Nephron progenitor cell (in vitro differentiated cells): ENCODE measurements at places on chromosomes 1 and 21.
A peak's percentile ranks its signal among the peaks of the same experiment; 100 is the strongest.

DNA sequence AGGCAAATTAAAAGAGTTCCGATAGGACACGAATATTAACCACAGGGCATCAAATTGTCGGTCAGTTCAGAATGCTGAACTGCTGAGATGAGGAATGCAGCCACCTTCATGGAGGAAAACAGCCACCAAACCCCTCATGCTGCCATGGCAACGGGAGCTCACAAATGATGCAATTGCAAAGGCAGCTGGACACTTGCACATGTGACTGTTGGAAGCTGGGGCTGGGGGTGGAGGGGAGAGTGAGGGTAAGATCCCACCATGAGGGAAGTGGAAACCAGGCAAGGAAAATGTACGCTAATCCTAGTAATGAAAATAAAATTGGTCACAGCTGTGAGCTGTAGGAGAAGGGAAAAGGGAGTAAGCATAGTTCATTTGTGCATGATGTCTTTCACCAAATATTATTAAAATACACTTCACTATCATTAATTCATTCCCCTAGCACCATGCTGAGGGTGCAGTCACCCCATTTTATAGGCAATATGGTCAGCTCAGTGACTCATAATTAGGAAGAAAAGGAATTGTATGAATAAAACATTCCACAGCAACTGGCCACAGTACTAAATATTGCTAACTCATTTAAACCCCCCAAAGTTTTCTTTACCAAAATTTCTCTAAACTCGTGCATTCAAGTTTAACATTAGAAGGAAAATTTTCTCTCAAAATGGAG, 15.3 kb downstream of the BECN2 start:
- no peak overlapping the region for H3K4me3 ChIP-seq
- H3K36me3 ChIP-seq, result no peaks in the 10 kb centered on the region
- H3K27me3 ChIP-seq, result no peaks in the 10 kb centered on the region
- DNase-seq, result peak; percentile 62
- peaks cover 13% of the 10 kb centered on the region for H3K4me1 ChIP-seq

DNA sequence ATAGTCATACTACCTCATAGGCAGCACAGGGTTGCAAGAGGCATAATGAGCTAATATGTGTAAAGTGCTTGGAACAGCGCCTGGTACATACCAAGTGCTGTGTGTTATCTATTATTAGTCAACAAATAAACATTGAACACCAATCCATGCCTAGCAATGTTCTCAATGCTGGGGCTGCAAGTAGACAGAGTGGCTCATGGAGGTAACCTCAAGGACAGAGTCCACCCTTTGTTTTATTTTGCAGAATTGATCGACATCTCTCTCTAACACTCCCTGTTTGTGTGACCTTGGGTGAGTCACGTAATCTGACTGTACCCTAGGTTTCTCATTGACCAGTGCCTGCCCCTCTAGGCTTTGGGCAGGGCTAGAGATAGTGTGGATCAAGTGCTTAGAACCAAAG, 164.0 kb upstream of the KLHDC7A start:
- peaks cover 26% of the 10 kb centered on the region for H3K27me3 ChIP-seq
- no peaks in the 10 kb centered on the region for H3K36me3 ChIP-seq
- peaks cover 19% of the 10 kb centered on the region for H3K4me1 ChIP-seq
- H3K27ac ChIP-seq, result no peak overlapping the region

DNA sequence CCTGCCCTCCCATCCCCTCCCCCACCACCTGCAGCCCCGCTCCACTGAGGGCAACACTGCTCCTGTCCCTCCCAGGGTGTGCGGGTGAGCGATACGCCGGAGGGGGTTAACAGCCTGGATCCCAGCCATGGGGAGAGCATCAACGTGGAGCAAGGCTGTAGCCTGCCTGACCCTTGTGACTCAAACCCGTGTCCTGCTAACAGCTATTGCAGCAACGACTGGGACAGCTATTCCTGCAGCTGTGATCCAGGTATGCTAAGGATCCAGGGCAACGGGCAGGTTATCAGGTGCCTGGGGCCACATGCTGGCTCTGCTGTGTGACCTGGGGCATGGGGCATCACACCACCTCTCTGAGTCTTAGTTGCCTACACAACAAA, 15.0 kb downstream of the CELSR2 start:
- H3K27me3 ChIP-seq, result peaks cover 6% of the 10 kb centered on the region
- H3K27ac ChIP-seq, result no peak overlapping the region
- H3K4me1 ChIP-seq, result peaks cover 21% of the 10 kb centered on the region
- no peak overlapping the region for H3K4me3 ChIP-seq

- peaks cover 86% of the 10 kb centered on the region for H3K27me3 ChIP-seq
- DNase-seq, result no peak
- H3K36me3 ChIP-seq, result no peaks in the 10 kb centered on the region
- no peak overlapping the region for H3K4me3 ChIP-seq
- H3K4me1 ChIP-seq, result peaks cover 35% of the 10 kb centered on the region
These were observed 72.1 kb downstream of the SYT2 start for GRCh38 chr1:202638019-202638700.

DNA sequence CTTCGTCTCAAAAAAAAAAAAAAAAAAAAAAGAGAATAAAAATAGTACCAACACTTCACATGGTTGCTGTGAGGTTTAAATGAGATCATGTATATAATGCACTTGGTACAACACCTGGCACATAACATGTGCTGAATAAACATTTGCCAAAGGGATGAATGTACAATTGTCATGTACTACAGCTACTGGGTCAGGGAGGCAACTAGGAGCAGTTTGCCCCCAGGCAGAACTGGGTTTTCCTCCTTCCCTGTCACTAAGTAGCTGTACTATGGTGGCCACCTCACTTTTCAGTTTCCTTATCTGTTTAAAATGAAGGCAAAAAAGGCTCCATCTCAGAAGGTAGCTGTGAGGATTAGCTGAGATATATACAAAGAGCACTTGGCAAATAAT, 11.5 kb downstream of the AK2 start:
- no peak for DNase-seq
- no peak overlapping the region for H3K27ac ChIP-seq
- no peaks in the 10 kb centered on the region for H3K27me3 ChIP-seq
- no peak overlapping the region for H3K4me3 ChIP-seq
- peaks cover 63% of the 10 kb centered on the region for H3K36me3 ChIP-seq

DNA sequence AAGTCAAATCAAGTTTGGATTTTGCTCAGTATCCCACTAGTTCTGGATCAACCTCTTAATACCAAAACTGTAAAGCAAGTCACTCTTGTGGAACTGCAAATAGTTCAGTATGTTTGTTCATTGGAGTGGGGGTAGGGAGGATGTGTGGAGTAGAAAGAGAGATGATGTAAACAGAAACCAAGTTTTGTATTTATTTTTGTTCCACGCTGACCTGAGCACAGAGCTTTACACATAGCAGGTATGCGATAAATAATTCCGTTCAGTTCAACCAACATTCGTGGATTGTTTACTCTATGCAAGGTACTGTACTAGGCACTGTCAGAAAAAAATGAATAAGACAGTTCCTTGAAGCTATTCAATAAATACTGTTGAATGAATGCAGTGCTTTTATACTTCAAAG, 4.5 kb upstream of the ZNF644 start:
- DNase-seq, result no peak
- no peak overlapping the region for H3K27ac ChIP-seq
- no peaks in the 10 kb centered on the region for H3K36me3 ChIP-seq
- H3K4me1 ChIP-seq, result peaks cover 6% of the 10 kb centered on the region
- peaks cover 12% of the 10 kb centered on the region for H3K27me3 ChIP-seq
- H3K4me3 ChIP-seq, result no peak overlapping the region

GRCh38 chr1:8419861-8420260, 101.9 kb downstream of the SLC45A1 start:
- peak overlapping the region; percentile 10 for H3K27ac ChIP-seq
- peaks cover 44% of the 10 kb centered on the region for H3K36me3 ChIP-seq
- no peaks in the 10 kb centered on the region for H3K27me3 ChIP-seq

- H3K27ac ChIP-seq, result no peak overlapping the region
- peaks cover 21% of the 10 kb centered on the region for H3K27me3 ChIP-seq
- H3K4me3 ChIP-seq, result no peak overlapping the region
- no peaks in the 10 kb centered on the region for H3K36me3 ChIP-seq
- H3K4me1 ChIP-seq, result no peaks in the 10 kb centered on the region
These were observed 15.4 kb upstream of the FRRS1 start for GRCh38 chr1:99781798-99782197.

- H3K4me3 ChIP-seq, result peak overlapping the region; percentile 17
- H3K4me1 ChIP-seq, result peaks cover 52% of the 10 kb centered on the region
- peaks cover 8% of the 10 kb centered on the region for H3K27me3 ChIP-seq
- H3K27ac ChIP-seq, result peak overlapping the region; percentile 92
- DNase-seq, result no peak
- no peaks in the 10 kb centered on the region for H3K36me3 ChIP-seq
These were observed 3.3 kb upstream of the CAPN9 start for GRCh38 chr1:230743899-230744298.

- H3K4me3 ChIP-seq, result no peak overlapping the region
- no peak overlapping the region for H3K27ac ChIP-seq
- DNase-seq, result no peak
These were observed 108.7 kb downstream of the USH2A start for GRCh38 chr1:216314379-216315095.

DNA sequence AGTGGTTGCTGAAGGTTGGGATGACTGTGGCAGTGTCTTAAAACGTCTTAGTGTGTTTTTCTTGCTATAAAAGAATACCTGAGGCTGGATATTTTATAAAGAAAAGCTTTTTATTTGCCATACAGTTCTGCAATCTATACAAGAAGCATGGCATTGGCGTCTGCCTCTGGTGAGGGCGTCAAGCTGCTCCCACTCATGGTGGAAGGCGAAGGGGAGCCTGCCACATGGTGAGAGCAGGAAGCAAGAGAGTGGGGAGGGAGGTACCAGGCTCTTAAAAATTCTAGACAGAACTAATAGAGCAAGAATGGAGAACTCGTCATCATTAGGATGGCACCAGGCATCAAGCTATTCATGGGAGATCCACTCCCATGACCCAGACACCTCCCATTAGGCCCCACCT, 140.5 kb downstream of the CACNA1E start:
- no peak overlapping the region for H3K4me3 ChIP-seq
- H3K4me1 ChIP-seq, result no peaks in the 10 kb centered on the region
- no peaks in the 10 kb centered on the region for H3K36me3 ChIP-seq
- no peaks in the 10 kb centered on the region for H3K27me3 ChIP-seq

GRCh38 chr1:83961571-83962295, 37.2 kb downstream of the TTLL7 start:
- H3K4me3 ChIP-seq, result no peak overlapping the region
- H3K27ac ChIP-seq, result no peak overlapping the region
- H3K4me1 ChIP-seq, result no peaks in the 10 kb centered on the region
- H3K27me3 ChIP-seq, result no peaks in the 10 kb centered on the region
- DNase-seq, result no peak
- no peaks in the 10 kb centered on the region for H3K36me3 ChIP-seq

GRCh38 chr1:160070243-160071163, 543 bp upstream of the KCNJ10 start:
- H3K27ac ChIP-seq, result no peak overlapping the region
- H3K4me1 ChIP-seq, result peaks cover 40% of the 10 kb centered on the region
- peak; percentile 94 for DNase-seq
- H3K27me3 ChIP-seq, result peaks cover 78% of the 10 kb centered on the region
- H3K36me3 ChIP-seq, result no peaks in the 10 kb centered on the region

DNA sequence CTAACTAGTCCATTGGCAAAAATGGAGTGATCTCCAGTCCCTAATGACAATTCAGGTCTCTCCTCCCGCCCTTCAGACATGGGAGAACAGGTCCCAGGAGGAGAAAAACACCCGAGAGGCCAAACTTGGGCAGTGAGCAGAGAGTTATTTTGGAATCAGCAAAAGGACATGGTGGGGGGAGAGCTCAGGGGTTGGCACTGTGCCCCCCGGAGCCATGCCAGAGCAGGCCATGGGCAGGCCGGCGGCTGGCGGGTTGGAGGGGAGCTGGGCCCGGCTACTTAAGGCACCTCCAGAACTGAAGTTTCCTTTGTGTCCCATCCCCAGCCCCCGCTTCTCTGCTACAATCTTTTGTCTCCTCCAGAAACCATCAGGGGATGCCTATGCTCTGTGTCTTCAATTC, 7.1 kb downstream of the LGR6 start:
- no peak for DNase-seq
- peaks cover 35% of the 10 kb centered on the region for H3K27me3 ChIP-seq
- H3K36me3 ChIP-seq, result no peaks in the 10 kb centered on the region
- H3K4me1 ChIP-seq, result no peaks in the 10 kb centered on the region
- H3K27ac ChIP-seq, result no peak overlapping the region

- no peak overlapping the region for H3K4me3 ChIP-seq
- H3K27me3 ChIP-seq, result peaks cover 80% of the 10 kb centered on the region
- H3K4me1 ChIP-seq, result peaks cover 11% of the 10 kb centered on the region
These were observed 76.4 kb downstream of the RUNX3 start for GRCh38 chr1:24853649-24854048.

DNA sequence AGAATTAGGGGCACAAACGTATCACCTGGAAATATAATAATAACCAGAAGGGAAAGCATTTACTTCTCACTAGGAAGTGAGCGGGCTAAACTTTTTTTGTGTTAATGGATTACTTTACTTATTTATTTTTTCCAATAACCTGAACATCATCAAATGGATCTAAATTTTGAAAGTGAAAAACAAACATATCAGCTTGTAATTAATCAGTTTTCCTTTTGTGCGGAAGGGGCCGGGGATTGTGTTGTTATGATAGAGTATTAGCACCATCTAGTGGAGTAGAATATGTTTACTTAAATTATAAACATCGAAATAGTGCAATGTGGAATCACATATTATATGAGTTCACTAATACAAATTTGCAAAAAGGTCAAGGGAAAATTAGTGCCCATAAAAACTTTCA, 9.0 kb downstream of the CFH start:
- no peak overlapping the region for H3K27ac ChIP-seq
- DNase-seq, result peak; percentile 16
- no peaks in the 10 kb centered on the region for H3K4me1 ChIP-seq
- no peak overlapping the region for H3K4me3 ChIP-seq
- no peaks in the 10 kb centered on the region for H3K36me3 ChIP-seq

- DNase-seq, result no peak
- no peak overlapping the region for H3K27ac ChIP-seq
- no peaks in the 10 kb centered on the region for H3K4me1 ChIP-seq
- H3K4me3 ChIP-seq, result no peak overlapping the region
These were observed 287.0 kb downstream of the ASTN1 start for GRCh38 chr1:176877557-176877956.

DNA sequence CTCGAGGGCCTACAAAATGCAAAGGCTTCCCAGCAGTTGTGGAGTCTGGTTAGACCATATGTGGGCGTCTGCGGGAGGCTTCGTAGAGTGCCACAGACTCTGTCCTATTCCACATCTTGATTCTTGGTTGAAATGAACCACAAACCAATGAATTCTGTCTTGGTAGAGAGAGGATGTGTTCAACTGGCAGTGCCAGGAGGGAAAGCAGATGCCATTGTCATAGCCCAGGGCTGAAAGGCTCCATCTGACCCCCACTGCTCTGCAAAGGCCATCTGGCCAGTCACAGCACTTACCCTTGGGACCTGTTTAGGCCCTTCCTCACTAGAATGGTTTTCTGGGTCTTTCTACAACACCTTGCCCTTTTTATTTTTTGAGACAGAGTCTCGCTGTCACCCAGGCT, 22.1 kb downstream of the ACOT11 start:
- DNase-seq, result no peak
- no peaks in the 10 kb centered on the region for H3K36me3 ChIP-seq
- peak overlapping the region; percentile 48 for H3K27ac ChIP-seq
- H3K4me1 ChIP-seq, result peaks cover 54% of the 10 kb centered on the region

GRCh38 chr1:47710329-47711071, 272.7 kb downstream of the FOXD2 start:
- peak overlapping the region; percentile 64 for H3K4me3 ChIP-seq
